ENCODE measurements at places on chromosomes 1 and 21. TPM values are rescaled to one million over a fixed set of nuclear protein-coding genes. Genes with fewer than 3 reads are reported as not detected.

GRCh38 chr21:34154878-34155277, 81.5 kb downstream of the MRPS6 start:
- peak overlapping the region; percentile 54 for H3K4me3 ChIP-seq
- peak overlapping the region; percentile 85 for H3K27ac ChIP-seq

DNA sequence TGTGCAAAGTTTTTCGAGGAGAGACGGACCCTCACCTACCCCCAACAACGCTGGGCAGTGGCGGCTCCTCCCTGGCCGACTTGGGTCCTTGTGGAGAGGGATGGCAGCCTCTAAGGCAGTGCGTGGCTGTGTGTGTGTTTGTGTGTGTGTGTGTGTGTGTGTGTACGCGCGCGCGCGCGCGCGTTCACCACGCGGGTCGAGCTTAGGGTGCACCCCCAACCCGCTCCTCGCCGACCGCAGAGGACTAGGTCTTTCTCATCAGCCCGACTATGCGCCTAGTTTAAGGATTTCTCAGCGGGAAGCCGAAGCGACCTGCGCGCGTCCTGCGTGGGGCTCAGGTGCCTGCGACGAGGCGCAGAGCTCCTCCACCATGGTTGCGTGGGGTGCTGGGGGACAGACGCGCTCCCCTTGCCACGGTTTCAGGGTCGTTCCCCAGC, 940 bp downstream of the SOX13 start:
- H3K36me3 ChIP-seq: no peaks in the 10 kb centered on the region
- peaks cover 85% of the 10 kb centered on the region for H3K27me3 ChIP-seq
- peaks cover 8% of the 10 kb centered on the region for H3K4me1 ChIP-seq
- DNase-seq: peak; percentile 35

CNKSR1 gene
- total RNA-seq: 6.0 TPM

- no peak overlapping the region for H3K4me3 ChIP-seq
- H3K27ac ChIP-seq: no peak overlapping the region
- H3K36me3 ChIP-seq: no peaks in the 10 kb centered on the region
These were observed 262.9 kb downstream of the PTPRU start for GRCh38 chr1:29499104-29499650.

GRCh38 chr1:26066857-26067256, 573 bp downstream of the TRIM63 start:
- H3K27ac ChIP-seq: no peak overlapping the region
- H3K36me3 ChIP-seq: no peaks in the 10 kb centered on the region

DNA sequence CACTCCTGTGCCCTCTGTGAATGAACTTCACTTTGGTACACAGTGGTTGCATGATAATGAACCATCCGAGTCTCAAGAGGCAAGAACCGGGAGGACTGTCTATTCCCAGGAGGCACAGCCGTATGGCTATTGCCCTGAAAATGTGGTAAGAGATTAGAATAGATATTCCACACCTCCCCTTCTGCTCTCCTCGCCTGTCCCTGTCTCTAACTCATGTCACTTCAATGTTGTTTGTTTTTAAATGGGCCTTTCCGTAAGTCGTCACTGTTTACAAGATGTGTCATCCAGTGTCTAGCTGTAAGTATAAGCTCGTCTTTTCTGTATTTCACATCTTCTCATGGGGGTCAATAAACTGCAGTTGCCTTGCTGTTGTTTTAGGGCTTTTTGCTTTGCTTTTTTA, 122.2 kb downstream of the PATJ start:
- H3K27ac ChIP-seq: no peak overlapping the region
- H3K27me3 ChIP-seq: no peaks in the 10 kb centered on the region
- H3K4me1 ChIP-seq: peaks cover 4% of the 10 kb centered on the region
- H3K4me3 ChIP-seq: no peak overlapping the region
- no peak for DNase-seq

DNA sequence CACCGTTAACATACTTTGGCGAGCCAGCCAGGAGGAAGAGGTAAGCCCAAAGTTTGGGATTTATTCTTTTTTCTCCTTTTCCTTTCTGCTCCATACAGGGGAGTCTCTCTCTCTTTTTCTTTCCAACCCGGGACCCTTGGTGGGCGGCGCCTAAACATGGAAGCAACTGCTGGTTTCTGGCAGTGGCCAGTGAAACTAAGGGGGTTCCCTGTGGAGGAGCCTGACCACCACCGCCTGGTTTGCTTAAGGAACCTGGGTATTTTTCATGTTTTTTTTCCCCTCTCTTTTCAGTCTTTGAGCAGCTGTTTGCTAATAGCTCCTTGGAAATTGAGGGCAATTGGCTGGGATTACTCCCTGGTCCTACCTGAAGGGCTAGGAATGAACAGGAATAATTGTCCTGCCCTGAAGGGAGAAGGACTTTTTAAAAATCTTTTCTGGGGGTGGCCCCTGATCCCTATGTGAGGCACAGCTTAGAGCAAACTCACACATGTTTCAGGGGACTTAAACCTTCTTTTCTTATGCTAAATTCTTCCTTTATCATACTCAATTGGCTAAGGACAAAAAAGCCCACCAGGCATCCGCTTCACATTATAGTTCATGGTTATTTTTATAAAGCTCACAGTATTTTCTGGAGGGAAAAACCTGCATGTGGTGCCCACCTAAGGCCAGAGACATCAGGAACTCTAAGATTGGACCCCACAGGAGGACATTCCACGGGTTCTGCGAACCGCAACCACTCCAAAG, 61.3 kb upstream of the PLD5 start:
- no peak overlapping the region for H3K27ac ChIP-seq
- no peak for DNase-seq
- no peaks in the 10 kb centered on the region for H3K36me3 ChIP-seq
- no peaks in the 10 kb centered on the region for H3K4me1 ChIP-seq

DNA sequence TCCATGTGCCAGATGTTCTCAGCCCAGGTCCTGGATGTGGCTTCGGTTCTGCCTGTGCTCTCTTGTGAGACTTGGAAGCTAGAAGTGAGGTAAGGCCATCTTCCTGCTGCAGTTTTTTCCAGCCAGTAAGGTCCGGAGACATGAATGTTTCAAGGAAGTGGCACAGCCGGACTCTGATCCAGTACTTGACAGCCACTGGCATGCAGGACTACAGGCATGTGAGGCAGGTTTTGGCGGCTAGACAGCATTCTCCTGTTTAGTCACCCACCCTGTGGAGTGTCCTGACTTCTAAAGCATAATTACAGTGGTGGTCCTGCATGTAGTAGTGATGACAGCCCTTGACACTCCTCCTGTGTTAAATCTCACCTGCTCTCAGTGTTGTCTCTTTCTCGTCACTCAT, 72.3 kb downstream of the TNFSF4 start:
- peaks cover 5% of the 10 kb centered on the region for H3K36me3 ChIP-seq
- no peak for DNase-seq
- peaks cover 2% of the 10 kb centered on the region for H3K27me3 ChIP-seq
- H3K4me3 ChIP-seq: no peak overlapping the region
- no peaks in the 10 kb centered on the region for H3K4me1 ChIP-seq

INKA2 gene
- total RNA-seq: 1.6 TPM

PRAMEF27 gene
- total RNA-seq: not detected

GRCh38 chr1:29579821-29580425, 343.6 kb downstream of the PTPRU start:
- no peaks in the 10 kb centered on the region for H3K27me3 ChIP-seq
- H3K4me1 ChIP-seq: no peaks in the 10 kb centered on the region
- no peak for DNase-seq
- H3K4me3 ChIP-seq: no peak overlapping the region
- H3K36me3 ChIP-seq: no peaks in the 10 kb centered on the region

GRCh38 chr1:53651356-53651755, 87.6 kb downstream of the GLIS1 start:
- H3K27ac ChIP-seq: no peak overlapping the region
- H3K36me3 ChIP-seq: no peaks in the 10 kb centered on the region

GNG4 gene
- not detected for total RNA-seq

GRCh38 chr1:52929019-52929418, 1.9 kb downstream of the SCP2 start:
- no peaks in the 10 kb centered on the region for H3K36me3 ChIP-seq
- no peak overlapping the region for H3K4me3 ChIP-seq
- H3K27ac ChIP-seq: no peak overlapping the region
- H3K4me1 ChIP-seq: peaks cover 12% of the 10 kb centered on the region

DNA sequence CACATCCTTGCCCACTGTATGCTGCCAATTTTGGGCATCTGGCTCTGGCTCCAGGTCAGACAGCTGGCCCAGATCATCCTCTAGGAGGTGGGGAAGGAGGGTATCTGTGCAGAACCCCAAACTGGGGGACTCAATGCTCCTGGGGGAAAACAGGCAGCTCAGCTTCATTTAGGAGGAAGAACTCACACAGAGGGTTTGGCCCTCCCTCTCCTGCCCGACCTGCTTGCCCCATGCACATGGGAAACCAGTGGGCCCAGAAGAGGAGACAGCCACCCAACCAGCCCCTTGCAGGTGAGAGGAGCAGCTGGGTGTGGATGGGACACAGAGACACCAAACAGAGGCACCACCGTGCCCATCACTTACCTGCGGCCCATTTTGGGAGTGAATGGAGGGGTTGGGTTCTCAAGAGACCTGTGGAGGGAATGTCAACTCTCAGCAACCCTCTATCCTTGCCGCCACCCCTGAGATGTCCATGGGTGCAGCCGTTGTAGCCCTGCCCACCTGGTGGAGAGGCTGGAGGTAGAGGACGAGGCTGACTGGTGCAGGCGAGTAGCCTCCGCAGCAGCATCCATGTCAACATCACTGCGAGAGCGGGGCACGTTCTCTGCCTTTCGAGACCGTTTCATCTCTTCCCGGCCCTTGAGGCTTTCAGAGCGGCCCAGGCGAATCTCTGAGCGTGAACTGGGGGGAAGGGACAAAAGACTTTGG, 27.5 kb downstream of the LRRC71 start:
- H3K4me1 ChIP-seq: no peaks in the 10 kb centered on the region
- peaks cover 5% of the 10 kb centered on the region for H3K36me3 ChIP-seq
- H3K27ac ChIP-seq: no peak overlapping the region
- no peak for DNase-seq
- no peaks in the 10 kb centered on the region for H3K27me3 ChIP-seq

DNA sequence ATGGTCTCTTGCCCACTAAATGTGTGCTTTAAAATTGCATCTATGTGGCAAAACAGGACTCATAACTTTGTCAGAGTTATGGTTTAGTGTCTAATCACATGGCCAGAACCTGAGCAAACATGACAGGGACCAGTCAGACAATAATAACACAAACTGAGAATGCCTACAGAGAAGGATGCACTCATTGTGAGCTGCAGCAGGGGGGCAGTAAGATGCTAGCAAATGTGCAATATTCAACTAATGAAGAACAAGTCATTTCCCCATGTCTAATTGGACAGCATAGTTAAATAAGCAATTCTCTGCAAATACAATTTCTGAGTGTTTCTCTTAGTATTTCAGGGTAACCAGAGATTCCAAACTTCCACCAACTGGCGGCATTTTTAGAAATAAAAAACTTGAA, 30.8 kb downstream of the SPAG17 start:
- H3K36me3 ChIP-seq: no peaks in the 10 kb centered on the region
- H3K27me3 ChIP-seq: no peaks in the 10 kb centered on the region
- H3K4me1 ChIP-seq: no peaks in the 10 kb centered on the region
- no peak overlapping the region for H3K27ac ChIP-seq
- no peak for DNase-seq

DNA sequence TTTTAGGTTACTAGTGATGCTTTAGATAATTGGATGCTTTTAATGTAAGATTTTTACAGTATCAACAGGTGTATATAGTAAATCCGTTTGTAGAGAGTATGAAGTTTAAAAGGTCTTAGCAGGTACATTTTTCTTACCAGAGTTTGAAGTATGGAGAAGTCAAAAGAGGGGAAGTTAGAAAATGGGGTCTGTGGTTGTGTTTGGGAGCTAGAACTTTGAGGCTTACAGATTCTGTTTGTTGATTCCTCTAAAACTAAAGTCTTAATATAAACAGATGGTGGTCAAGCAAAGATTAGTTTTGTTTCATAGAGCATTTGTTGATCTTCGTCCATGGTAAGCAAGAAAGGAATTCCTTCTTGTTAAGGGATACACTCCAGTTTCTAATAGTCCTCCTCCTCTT, 35.8 kb downstream of the CDC42 start:
- peak overlapping the region; percentile 61 for H3K4me3 ChIP-seq
- no peaks in the 10 kb centered on the region for H3K27me3 ChIP-seq
- peak overlapping the region; percentile 85 for H3K27ac ChIP-seq
- H3K36me3 ChIP-seq: peaks cover 37% of the 10 kb centered on the region
- no peak for DNase-seq
- H3K4me1 ChIP-seq: peaks cover 55% of the 10 kb centered on the region
